Ovary (tissue), 10 donors: ENCODE measurements at places on chromosomes 7 and 10. TPM values are rescaled to one million over a fixed set of nuclear protein-coding genes. Genes with fewer than 3 reads are reported as not detected.

Gene GDF2
- polyA plus RNA-seq, result not detected

Gene SLC13A1
- not detected for polyA plus RNA-seq

Gene CALHM3
- not detected for polyA plus RNA-seq

Gene IMMP2L
- 19.5 TPM for polyA plus RNA-seq

Gene OR9A2
- not detected for polyA plus RNA-seq

Gene GPER1
- 2.0 TPM for polyA plus RNA-seq

Gene ALOX5
- polyA plus RNA-seq, result 4.8 TPM

Gene SERPINE1
- 19.9 TPM for polyA plus RNA-seq

Gene VWDE
- polyA plus RNA-seq, result 0.19 TPM

Gene ZNF425
- polyA plus RNA-seq, result 9.0 TPM

Gene MICALL2
- 5.5 TPM for polyA plus RNA-seq

Gene IRF5
- polyA plus RNA-seq, result 2.1 TPM

Gene SLC39A12
- polyA plus RNA-seq, result 0.02 TPM

Gene VPS37D
- 0.28 TPM for polyA plus RNA-seq

Gene GATA3
- 0.47 TPM for polyA plus RNA-seq

Gene FGL2
- 4.9 TPM for polyA plus RNA-seq

Gene TRIM73
- 1.2 TPM for polyA plus RNA-seq

Gene DNA2
- 1.9 TPM for polyA plus RNA-seq

Gene KIF11
- 1.4 TPM for polyA plus RNA-seq

Gene CHST12
- polyA plus RNA-seq, result 3.9 TPM

Gene CTTNBP2
- 6.7 TPM for polyA plus RNA-seq

Gene HOXA9
- polyA plus RNA-seq, result 0.22 TPM

Gene OR2A7
- 3.3 TPM for polyA plus RNA-seq

Gene PLPP4
- polyA plus RNA-seq, result 0.15 TPM

Gene RBM20
- polyA plus RNA-seq, result 2.4 TPM

Gene PAXIP1
- polyA plus RNA-seq, result 7.9 TPM

Gene ITIH5
- polyA plus RNA-seq, result 12.7 TPM

Gene ELMO1
- polyA plus RNA-seq, result 33.8 TPM

Gene VAX1
- polyA plus RNA-seq, result not detected

Gene TMEM236
- polyA plus RNA-seq, result 0.12 TPM

Gene AMPH
- 0.63 TPM for polyA plus RNA-seq

Gene MOGAT3
- polyA plus RNA-seq, result not detected

Gene CPA2
- polyA plus RNA-seq, result not detected

Gene PIP
- not detected for polyA plus RNA-seq

Gene EPHA1
- 0.45 TPM for polyA plus RNA-seq

Gene NYAP1
- polyA plus RNA-seq, result 0.28 TPM

Gene PLAC9
- 4.3 TPM for polyA plus RNA-seq

Gene PLAU
- 12.6 TPM for polyA plus RNA-seq

Gene OR2F2
- not detected for polyA plus RNA-seq

Gene NFE2L3
- 1.4 TPM for polyA plus RNA-seq

Gene COG5
- polyA plus RNA-seq, result 10.3 TPM

Gene CALN1
- polyA plus RNA-seq, result 0.13 TPM

Gene NXPH1
- 0.12 TPM for polyA plus RNA-seq

Gene HOXA10
- polyA plus RNA-seq, result 0.34 TPM

Gene ZNF727
- polyA plus RNA-seq, result 1.1 TPM

Gene AQP1
- polyA plus RNA-seq, result 91.0 TPM

Gene CTAGE4
- polyA plus RNA-seq, result 1.7 TPM

Gene EVX1
- not detected for polyA plus RNA-seq

Gene GLI3
- 18.0 TPM for polyA plus RNA-seq

Gene PGAM2
- polyA plus RNA-seq, result 1.7 TPM

Gene ERVW-1
- polyA plus RNA-seq, result 0.06 TPM

Gene SLC18A3
- polyA plus RNA-seq, result not detected

Gene UTF1
- 0.06 TPM for polyA plus RNA-seq

Gene CASTOR2
- 1.9 TPM for polyA plus RNA-seq
